ELR (cell line): ENCODE measurements at places on chromosomes 3 and 15.
A peak's percentile ranks its signal among the peaks of the same experiment; 100 is the strongest.

- no peak for DNase-seq
Observed at GRCh38 chr15:77720173-77720572, 87.5 kb upstream of the LINGO1 start.

- no peak for DNase-seq
Observed at GRCh38 chr15:64185146-64185911, 22.5 kb upstream of the PPIB start.

DNA sequence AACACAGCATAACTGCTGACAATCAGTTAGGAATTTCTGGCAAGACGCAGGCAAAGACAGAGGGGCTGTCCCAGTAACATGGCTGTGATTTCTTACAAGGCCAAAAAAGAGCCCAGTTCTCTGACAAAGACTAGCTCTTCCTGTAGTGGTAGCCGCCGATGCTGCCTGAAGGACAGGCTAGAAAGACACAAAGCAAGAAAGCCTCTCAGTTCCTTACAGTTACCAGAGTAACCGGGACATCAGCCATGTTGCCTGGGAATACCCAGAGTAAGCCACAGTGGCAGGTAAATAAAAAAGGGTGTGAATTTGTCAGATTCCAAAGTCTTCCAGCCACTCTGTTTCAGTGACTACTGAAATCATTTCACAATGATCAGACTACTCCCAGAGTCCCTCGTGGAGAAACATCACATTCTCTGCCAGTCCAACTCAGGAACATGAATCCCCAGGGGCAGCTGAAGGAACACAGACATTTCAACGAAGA is 493.6 kb upstream of the ADAMTS9 start:
- no peak for DNase-seq

- DNase-seq: no peak
Observed at GRCh38 chr15:98217356-98217755, 256.9 kb downstream of the ARRDC4 start.

DNA sequence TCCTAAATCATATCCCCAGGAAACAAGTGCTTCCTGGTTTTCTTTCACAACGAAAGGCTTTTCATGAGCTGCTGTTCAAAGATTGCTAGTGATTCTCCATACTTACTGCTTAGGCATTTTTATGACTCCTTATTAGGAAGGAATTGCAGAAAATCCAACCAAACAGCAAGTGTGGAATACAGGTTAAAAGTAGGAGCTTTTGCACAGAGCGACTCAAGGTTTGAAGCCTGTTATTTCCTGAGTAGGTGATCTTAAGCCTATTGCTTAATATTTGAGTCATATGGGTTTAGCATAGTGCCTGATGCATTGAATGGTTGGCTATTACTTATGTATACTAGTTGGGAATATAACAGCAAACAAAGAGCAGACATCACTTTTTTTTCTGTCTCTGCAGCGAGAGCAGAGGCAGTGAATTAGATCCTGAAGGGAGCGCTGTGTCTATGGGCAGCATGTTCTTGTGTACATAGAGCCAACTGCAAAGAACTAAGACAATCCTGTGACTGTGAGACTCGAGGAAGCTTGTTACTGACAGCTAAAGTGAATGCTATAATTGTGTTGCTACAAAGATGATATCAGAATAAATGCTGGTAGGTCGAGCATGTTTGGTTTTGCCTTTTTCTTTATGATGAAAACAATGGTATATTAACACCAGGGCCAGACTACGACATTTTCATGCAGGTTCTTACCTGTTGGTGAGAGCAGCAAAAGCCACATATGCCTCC is 6.3 kb downstream of the TM4SF1 start:
- peak; percentile 81 for DNase-seq

- DNase-seq: no peak
Observed at GRCh38 chr3:85572426-85572825, 613.6 kb downstream of the CADM2 start.

DNA sequence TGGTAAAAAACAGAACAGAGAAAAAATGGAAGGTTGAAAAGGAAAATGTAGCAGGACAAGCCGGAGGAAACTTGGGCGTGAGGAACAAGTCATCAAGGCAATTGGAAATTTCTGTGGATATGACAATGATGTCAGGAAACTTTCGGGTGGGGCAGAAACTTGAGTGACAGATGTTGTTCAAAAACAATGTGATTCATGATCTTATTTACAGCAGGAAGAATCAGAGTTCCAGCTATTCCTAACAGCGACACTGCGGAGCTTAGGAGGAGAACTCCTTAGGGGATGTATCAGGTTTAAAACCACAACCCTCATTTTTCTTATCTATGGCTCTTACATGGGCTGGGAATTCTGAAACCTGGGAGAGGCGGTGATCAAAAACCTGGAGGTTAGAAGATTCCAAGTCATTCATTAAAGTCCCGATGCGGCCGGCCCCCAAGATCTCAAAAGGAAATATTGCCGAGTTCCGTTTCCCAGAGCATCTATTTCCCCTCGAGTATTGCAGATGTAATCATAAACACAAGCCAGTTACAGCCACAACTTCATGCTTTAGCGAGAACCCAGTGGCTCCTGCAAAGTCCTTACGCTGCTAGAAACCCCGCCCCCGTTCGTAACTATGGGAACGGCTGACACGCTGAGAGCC is 659 bp upstream of the ARRDC4 start:
- no peak for DNase-seq

DNA sequence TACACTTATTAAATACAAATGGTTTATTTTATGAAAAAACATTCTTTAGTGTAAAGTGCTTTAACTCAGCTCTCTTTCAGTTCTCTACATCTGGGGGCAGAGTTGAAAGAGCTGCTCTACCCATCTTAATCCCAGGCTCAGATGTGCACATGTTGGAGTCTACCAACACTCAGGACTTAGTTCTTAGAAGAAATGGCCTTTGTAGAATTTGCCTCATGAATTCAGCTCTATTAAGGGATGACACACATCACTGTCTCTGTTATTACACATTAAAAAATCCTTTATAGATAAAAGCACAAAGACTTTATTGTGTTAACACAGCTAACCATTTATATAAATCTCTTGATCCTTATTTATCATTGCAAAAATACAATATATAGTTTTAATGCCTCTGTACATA is 31.7 kb upstream of the GSK3B start:
- no peak for DNase-seq

- peak; percentile 42 for DNase-seq
Observed at GRCh38 chr3:114454551-114455251, 160.9 kb downstream of the TIGIT start.

GRCh38 chr15:101017093-101017754 is 98.1 kb downstream of the LRRK1 start:
- DNase-seq: peak; percentile 28

DNA sequence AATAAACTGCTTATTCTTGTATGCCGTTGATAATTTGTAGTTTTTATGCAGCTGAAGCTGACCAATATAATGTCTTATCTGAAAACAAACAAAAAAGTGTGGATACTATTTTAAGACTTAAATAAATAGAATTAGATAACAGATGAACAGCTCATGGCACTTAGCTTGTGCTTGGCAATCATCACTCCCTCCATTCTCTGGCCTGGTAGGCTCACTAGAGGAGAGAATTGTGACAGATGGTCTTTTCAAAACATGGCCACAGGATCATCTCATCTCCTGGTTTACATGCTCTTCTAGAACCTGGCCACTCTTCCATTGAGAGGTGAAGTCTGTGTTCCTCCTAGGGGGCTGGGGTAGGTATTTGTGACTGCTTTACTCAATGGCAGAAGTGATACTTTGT is 58.4 kb upstream of the RBP1 start:
- DNase-seq: no peak

DNA sequence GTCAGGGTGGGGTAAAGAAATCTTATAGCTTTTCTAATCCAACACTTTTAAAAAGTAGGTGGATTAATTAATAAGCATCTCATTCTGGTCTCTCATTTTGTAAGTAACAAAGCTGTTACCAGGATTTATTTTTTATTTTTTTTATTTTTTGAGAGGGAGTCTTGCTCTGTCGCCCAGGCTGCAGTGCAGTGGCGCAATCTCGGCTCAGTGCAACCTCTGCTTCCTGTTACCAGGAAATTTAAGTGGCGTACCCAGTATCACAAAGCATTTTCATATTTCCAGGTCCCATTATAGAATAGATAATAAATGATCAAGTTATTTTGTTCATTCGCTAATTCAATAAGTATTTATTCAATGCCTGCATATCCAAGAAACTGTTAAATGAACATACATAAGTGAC is 13.2 kb downstream of the ALDH1A2 start:
- no peak for DNase-seq

GRCh38 chr3:125374996-125375941 is at the start of gene ZNF148:
Gene ZNF148, minus strand, starts transcription at chr3:125375325. Its CDS starts 61,685 bp downstream, at chr3:125313640.
- peak; percentile 90 for DNase-seq

DNA sequence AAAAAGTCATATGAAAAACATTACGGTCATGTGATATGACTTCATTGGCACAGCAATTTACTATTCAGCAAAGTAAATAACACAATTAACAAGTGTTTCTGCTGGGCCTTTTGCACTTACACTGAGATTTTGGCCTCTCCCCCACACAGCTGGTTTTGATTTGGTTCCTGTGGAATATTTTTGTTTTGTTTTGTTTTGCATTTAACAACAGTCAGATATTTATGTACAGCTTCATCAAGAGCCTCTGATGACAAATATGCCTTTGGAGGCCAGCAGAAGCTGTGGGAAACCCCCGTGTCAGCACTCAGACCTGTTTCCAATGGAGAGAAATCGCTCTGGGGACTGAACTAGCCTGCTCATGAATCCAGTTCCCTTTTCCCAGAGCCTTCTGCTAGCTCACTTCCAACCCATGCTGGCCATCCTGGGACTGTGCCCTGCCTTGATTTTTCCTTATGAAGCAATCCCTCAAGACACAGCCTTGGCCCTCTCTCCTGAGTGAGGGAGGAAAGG is 161.9 kb downstream of the ATG7 start:
- DNase-seq: peak; percentile 25

GRCh38 chr15:83365370-83365938 is 81.0 kb upstream of the BNC1 start:
- peak; percentile 66 for DNase-seq

DNA sequence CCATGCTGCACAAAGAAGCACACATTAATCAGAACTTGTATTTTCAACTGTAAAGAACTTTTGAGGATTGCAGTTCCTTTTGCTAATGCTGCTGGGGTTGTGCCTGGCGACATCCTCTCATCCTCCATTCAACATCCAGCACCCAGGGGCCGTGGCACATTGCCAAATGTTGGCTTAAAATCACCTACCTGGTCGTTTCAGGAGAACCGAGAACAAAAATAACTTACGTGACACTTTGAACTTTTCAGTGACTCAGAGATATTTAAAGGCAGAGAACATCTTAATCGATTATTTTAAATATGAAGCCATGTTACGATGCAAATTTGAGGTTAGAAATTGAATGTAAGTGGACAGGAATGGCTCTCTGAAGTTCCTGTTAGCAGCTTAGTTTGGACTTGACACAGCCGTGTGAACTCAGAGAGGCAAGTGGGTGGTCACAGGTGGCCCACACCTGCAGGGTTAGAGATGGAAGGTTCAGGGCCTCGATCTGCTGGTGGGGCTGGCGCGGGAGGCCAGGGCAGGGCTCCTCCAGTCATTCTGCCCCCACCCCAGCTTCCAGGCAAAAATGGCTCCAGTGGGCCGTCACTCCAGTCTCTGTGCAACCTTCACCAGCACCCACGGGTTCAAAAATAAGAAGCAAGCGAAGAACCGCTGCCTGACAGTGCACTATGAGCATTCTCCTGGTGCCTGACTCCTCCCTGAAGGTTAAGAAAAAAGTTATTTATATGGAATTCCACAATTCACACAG is 12.2 kb downstream of the LRRK1 start:
- DNase-seq: no peak

DNA sequence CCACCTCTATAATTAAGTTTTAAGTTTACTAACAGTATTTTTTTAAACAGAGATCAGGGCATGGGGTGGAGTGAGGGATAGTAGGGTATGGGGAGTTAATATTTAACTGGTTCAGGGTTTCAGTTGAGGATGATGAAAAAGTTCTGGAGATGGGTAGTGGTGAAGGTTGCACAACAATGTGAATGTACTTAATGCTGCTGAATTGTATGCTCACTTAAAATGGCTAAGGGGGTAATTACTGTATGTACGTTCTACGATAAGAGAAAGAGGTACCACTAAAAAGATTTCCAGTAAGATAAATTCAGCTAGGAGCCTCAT is 101.4 kb downstream of the TNIK start:
- no peak for DNase-seq

- DNase-seq: no peak
Observed at GRCh38 chr3:185327062-185327461, 35.9 kb upstream of the MAP3K13 start.

DNA sequence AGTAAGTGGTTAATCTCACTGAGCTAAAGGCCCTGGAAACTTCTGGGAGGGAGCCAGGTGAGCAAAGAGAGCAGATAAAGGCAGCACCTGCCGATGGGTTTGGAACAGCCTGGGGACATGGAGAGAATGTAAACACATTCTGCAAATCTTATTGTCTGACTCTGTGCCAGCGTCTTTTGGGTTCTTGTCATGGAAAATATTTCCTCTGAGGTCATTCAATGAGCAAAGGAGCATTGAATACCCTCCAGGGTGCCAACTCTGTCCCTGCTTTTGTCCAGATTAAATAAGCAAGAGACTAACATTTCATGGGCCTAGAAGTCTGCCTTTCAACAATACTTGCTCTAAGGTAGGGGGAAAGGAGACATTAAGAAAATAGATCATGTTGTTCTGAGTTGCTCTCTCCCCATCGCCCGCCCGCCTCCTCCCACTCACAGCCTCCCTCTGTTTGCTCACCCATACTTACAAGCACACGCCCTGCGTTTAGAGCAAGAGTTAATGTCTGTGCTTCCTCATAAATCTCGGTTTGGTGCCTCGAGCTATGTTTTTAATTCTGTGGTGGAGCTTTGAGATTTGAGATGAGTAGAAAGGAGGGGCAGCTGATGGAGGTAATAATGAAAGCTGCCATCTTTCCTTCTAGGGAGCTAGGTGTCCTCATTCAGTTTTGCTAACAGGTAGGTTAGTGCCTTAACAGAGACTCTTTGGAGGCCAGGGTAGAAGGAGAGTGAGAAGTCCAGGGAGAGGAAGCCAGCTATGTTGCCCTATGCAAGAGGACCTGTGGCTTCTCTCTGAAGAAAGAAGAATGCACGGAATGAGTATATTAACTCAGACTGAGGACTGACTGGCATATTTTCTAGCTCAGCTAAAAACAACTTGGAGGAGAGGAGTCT is 132.9 kb downstream of the TPRG1 start:
- DNase-seq: no peak

DNA sequence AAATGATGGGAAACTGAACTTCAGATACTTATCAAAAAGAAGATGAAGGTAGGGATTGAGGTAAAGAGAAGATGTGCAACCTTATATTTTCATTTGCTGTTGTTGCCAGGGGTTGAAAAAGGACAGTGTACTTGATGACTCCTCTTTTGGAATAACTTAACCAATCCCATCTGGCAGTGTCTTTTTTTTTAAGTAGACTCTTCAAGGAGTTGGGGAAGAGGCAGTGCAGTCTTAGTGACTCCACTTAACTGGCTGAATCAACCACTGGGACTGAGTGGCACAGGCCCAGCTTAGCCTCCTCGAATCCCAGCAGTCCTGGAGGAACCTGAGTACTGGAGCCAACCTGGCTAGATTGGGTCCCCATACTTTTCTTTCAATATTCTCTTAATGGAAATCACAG is 27.3 kb upstream of the FILIP1L start:
- DNase-seq: no peak

DNA sequence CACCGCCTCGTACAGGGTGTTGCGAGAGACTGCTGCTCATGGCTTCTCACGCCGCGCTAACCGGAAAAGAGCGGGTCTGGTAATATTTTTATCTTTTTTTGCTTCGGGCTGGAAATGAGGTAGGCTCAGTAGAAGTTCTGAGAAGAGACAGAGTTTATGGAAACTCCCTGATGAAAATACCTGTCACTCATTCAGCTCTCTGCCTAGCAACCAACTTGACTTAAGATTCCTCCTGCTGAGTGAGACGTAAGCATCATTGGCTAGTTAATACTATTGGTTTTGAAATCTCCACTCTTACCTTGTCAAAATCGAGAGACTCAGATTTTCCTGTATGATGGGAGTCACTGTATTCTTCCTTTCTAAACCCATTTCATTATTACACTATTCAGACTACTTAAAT is 181.7 kb downstream of the PTPRG start:
- DNase-seq: no peak
